Activated CD8-positive, alpha-beta T cell treated with anti-CD3 and anti-CD28 coated beads, Interleukin-2, amount 10 ng/mL, durations not matched to agents 7 days and 5 days (primary cell): ENCODE measurements at places on chromosomes 3 and 15. TPM values are rescaled to one million over a fixed set of nuclear protein-coding genes. Genes with fewer than 3 reads are reported as not detected.

The MUC20 gene
- total RNA-seq, result 1.7 TPM

The LTK gene
- total RNA-seq, result 0.21 TPM

DNA sequence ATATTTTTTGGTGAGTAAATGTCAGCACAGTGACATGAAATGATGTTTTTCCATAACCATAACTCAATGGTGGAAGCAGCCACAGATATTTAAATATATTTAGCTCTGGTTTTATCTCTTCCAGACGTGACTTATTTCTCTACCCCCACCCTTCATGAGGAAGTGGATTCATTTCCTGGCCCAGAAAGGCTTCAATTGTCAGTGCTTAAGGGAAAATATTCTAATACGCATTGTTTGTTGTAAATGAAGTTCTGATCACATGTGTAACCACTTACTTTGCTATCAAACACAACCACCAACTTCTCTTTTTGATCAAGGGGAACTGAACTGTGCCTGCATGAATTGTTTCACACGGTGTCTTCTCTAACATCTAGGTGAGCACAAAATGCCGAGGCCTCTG lies 14.0 kb downstream of the CLDN16 start:
- H3K27ac ChIP-seq, result no peak overlapping the region
- H3K4me1 ChIP-seq, result no peaks in the 10 kb centered on the region
- H3K4me3 ChIP-seq, result no peak overlapping the region
- no peaks in the 10 kb centered on the region for H3K36me3 ChIP-seq
- DNase-seq, result no peak

The IL12A gene
- not detected for total RNA-seq

The PLA2G4E gene
- not detected for total RNA-seq
